ENCODE measurements at places on chromosomes 5 and 9.

DNA sequence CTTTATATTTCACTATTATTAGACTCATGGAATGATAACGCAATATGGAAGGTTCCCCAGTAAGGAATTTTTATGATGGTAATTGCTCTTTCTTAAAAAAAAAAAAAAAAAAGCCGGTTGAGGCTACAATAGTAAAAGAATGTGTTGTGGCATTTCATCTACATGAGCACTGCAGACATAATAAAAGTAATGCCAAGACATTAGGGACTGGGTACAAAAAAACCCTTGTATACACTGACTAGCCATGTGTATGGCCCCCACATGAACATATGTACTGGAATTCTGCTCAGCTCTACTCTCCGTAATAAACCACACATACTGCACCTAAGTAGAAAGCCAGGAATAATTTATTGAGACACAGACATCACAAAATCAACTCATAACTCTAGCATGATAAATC lies 218.4 kb downstream of the ADAMTS6 start:
- no peak for DNase-seq

GRCh38 chr9:123359546-123359945 lies 3.5 kb downstream of the CRB2 start:
- no peak for DNase-seq

DNA sequence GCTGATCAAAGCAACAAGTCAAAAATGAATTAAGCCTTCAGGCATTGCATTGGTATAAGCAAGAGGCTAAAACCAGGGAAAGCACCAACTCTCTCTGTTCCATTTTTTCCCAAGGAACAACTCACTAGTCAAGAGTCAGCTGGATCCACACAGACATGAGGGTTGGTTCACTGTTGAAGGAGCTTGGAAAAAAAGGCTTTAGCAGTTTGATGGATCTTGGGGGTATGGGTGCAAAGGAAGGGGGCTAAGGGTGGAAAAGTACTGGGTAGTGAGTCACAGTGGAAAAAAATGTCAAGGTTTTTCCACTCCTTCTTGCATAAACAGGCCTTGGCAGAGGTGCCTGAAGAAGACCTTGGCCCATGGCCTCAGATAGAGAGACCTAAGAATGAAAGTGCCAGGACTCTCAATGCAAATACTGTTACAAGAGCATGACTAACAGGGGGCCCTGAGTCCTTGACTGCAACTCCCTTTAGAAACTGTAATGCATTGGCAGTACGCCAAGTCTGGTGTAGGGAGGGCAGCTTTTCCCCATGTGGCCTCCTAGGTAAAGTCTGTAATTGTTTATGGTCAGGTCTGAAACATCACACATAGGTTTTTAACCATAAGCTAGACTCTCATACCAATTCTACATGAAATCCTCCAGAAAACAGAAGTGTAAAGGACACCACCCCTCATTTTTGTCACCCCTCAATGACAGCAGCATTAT lies 23.7 kb downstream of the ACTL7A start:
- DNase-seq: peak; percentile 59

DNA sequence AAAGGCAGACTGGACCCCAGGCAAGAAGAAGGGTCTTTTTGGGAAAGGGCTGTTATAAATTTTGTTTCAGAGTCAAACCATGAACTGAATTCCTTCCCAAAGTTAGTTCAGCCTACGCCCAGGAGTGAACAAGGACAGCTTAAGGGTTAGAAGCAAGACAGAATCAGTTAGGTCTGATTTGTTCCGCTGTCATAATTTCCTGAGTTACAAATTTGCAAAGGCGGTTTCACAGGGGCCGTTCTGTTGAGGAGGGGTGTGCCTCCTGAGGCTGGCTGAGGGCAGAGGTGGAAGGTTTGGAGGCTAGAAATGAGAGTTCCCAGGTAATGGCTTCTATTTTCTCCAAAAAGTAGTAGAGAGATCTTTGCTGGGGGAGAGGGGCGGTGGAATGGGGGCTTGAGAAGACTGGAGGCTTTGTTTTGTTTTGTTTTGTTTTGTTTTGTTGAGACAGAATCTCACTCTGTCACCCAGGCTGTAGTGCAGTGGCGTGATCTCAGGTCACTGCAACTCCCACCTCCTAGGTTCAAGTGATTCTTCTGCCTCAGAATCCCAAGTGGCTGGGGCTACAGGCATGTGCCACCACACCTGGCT lies 4.1 kb upstream of the CERCAM start:
- no peak for DNase-seq

GRCh38 chr9:119179701-119180100 lies 189.5 kb downstream of the BRINP1 start:
- no peak for DNase-seq
